EL (cell line): ENCODE measurements at places on chromosomes 1 and 21.

DNA sequence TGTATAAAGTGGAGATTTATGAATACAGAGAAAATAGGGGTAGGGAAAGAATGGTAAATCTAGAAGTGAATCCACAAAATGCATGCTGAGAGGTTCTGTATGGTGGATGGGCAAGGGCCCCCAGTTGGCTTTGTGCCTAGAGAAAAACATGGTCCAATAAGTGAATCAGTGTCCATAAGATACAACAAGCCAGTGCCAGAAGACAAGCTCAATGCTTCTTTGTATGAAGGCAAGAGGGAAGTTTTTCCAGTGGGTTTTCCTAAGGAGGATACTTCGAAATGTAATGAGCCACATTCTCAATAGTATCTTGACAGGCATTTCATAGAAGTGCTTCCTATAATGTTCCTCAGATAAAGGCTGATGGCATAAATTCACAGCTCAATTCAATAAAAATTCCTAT, 169.4 kb upstream of the HMCN1 start:
- peak; percentile 4 for DNase-seq

GRCh38 chr1:89822109-89822962, 1.5 kb downstream of the LRRC8D start:
- no peak for DNase-seq

- DNase-seq: no peak
These were observed 16.4 kb downstream of the MPZL1 start for GRCh38 chr1:167738158-167738557.

GRCh38 chr21:44283948-44284347, 1.7 kb upstream of the AIRE start:
- no peak for DNase-seq

GRCh38 chr21:35428937-35429336, 379.8 kb upstream of the RUNX1 start:
- no peak for DNase-seq

GRCh38 chr1:28365864-28366263, 3.7 kb upstream of the PHACTR4 start:
- no peak for DNase-seq

DNA sequence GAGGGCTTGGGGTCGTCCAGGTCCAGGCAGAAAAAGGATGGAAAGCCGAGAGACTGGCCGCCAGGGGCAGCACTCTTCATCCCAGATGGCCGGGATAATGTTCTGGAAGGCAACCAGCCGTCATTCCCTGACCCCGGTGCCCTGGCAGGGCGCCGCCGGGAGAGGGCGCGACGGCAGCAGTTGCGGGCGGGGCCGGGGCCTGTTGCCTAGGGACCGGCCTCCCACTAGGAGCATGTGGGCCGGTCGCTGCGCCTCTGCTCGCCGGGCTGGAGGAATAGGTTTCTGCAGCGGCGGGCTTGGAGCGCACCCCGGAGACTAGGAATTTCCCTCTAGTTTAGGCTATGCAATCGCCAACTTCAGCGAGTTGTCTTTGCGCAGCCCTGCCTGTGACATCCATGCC, 11.0 kb downstream of the DMRTB1 start:
- peak; percentile 20 for DNase-seq

GRCh38 chr1:222772996-222773379, 36.0 kb downstream of the FAM177B start:
- no peak for DNase-seq

- DNase-seq: peak; percentile 78
These were observed 2.2 kb upstream of the SEMA4A start for GRCh38 chr1:156151093-156151688.

- DNase-seq: peak; percentile 8
These were observed at the start of gene KCNA2 for GRCh38 chr1:110605901-110606656. TSS of gene KCNA2 (minus strand) at chr1:110606358. CDS start at chr1:110604782, 1,576 bp downstream.

DNA sequence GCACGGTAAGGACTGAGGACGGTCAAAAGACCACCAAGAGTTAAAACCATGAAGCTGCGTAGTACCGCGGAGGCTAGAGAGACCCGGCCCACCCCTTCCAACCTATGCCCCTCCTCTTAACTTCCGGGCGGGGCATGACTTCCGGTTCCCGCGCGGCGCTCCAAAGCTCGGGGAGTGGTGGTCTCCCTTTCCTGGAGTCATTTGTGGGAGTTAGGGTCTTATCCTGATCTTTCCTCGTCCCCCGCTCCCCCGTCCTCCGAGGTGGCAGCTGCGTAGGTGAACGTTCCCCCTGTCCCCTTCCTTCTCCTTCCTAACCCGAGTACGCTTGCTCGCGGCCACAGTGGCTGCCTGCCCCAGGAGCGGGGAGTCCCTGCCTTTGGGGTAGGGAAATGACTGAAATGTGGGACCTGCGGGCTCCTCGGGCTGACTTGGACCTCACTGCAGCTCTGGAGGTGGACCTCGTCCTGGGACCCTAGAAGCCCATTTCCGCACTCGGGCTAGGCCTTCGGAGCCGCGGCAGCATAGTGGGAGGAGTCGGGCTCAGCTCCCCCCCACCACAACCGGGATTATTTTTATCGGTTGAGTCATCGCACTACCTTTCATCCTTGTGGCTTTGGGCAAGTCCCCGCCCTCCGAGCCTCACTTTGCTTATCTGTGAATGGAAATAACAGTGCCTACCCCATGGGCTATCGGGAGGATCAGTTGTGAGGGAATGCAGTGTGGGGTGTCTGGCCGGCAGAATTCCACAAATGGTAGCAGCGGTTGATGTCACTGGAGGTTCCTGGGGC, 24.1 kb downstream of the CELA3A start:
- peak; percentile 89 for DNase-seq

GRCh38 chr21:40015818-40016217, 148.6 kb downstream of the PCP4 start:
- no peak for DNase-seq

DNA sequence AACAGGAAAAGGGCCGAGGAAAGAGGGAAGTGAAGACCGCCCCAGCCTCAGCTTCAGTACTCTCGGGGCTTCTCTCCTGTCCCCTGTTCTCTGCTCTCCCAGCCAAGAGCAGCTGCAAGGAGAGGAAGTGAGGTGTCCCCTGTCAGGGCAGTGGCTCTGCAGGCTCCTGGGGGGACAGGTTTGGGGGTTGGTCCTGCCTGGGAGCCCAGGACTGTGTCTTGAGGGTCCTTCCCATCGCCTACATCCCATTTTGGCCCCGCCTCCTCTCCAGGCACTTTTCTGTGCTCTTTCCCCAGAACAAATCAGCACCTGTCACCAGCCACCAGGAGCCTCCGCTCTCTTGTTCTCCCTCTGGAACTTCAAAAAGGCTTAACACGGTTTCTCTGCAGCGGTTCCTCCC, 82.6 kb downstream of the VWA5B1 start:
- DNase-seq: no peak

GRCh38 chr1:14612256-14612655, 13.8 kb downstream of the KAZN start:
- no peak for DNase-seq

DNA sequence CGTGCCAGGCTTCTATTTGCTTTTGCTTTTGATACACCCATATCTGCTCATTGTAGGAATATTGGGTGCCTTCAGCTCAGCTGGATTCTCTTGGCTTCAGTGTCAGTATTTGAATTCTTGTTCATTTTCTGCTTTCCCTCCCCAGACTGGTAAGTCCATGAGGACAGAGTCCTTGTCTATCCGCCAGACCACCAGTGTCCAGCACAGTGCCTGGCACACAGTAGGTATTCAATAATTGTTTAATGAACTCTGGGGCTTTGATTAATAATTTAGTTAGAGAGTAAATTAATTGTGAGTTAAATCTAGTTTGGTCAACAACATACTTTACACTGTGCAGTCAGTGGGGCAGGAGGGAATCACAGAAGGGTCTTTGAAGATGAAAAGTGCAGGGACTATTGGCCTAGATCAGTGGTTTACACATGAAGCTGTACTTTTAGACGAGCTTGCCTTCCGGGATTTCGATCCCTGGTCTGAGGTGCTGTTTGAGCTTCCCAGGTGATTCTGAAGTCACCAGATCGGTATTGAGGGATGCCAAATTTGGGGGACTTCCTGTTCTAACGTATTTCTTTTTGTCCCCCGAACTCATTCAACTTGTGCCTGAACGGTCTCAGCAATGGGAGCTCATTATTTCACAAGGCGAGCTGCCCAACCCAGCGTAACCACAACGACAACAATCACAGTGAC, 119.1 kb upstream of the JUN start:
- no peak for DNase-seq

GRCh38 chr1:193070386-193070753, 11.0 kb downstream of the RO60 start:
- no peak for DNase-seq

DNA sequence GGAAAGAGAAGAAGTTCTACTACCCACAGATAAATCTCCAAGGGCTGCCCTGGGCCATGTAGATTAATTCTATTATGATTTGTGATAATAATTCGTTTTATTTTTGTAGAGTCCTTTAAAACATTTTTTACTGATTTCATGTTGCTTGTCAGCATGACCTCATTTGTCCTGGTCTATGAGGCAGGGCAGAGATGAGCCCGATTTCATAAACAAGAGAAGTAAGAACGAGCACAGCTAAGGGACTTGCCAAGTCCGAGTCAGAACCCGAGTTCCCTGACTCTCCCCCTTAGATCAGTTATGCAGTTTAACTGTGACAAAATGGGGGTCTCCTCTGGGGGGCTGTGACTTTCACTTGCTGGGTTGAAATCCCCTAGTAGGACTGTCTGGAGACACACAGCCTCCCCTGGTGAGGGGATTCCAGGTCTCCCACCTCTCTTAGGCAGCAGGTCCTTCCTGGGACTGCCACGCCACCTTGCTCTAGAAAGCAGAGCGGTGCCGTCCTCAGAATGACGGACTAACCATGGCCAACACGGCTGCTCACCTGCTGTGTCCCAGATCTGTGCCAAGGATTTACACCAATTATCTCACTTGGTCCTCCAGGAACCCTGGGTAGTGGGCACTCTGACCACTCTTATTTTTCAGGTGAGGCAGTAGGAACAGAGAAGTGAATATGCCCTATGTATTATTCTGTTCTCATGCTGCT, 31.0 kb upstream of the SOX13 start:
- no peak for DNase-seq

DNA sequence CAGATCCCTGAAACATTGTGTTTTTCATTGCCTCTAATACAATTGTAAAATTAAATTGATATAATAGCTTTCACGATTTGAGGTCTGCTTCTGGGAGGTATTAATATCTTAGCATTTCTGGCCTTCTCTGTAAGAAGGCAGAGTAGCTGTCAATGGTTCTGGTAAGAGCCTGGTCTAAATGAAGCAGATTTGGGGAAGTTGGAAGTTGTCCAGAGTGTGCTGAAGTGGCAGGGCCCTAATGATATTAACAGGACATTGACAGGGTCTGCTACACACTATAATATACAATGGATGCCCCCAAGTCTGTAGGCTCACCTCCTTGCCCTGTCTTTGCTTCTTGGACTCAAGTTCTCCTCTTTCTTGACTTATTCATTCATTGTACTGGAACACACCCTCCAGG, 99.5 kb downstream of the C4BPA start:
- no peak for DNase-seq

DNA sequence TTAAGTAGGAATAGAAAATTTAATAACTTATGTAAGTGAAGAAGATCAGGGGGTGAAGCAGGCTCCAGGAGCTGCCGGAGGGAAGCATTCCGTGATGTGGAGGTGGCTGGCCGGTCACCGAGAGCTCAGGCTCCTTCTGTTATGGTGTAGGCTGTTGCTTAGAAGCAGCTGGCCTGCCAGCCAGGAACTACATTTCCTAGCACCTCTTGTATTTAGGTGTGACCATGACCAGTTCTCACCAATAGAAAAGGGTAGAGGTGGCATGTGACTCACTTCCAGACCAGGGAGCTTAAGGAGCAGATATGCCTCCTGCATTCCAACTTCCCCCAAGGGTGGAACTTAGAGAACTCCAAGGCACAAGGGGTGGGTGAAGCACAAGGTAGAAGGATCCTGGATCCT, 120.7 kb downstream of the ACTL8 start:
- peak; percentile 72 for DNase-seq

GRCh38 chr1:25658791-25659431, 42.3 kb downstream of the MAN1C1 start:
- DNase-seq: no peak

GRCh38 chr1:80217377-80217986, 1211.0 kb upstream of the ADGRL4 start:
- peak; percentile 66 for DNase-seq

- no peak for DNase-seq
These were observed 7.3 kb upstream of the DHCR24 start for GRCh38 chr1:54894271-54894670.

DNA sequence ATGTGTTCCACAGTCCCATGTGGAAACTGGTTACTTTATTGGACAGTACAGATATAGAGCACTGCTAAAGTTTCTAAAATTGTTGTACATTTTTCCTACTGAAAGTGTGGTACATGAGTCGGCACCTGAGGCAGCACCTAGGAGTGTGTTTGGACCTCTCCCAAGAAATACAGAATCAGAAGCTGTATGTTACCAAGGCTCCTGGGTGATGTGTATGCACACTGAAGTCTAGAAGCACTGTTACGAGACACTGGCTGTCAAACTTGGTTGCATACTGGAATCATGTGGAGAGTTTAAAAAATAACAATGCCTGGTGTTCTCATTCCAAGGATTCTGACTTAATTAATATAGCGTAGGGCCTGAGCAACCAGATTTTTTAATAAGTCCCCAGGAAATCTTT, 46.6 kb downstream of the ERO1B start:
- DNase-seq: no peak

- DNase-seq: no peak
These were observed 70.1 kb downstream of the LHX9 start for GRCh38 chr1:197987294-197987693.

- no peak for DNase-seq
These were observed 80.1 kb upstream of the ATF3 start for GRCh38 chr1:212528501-212528900.

DNA sequence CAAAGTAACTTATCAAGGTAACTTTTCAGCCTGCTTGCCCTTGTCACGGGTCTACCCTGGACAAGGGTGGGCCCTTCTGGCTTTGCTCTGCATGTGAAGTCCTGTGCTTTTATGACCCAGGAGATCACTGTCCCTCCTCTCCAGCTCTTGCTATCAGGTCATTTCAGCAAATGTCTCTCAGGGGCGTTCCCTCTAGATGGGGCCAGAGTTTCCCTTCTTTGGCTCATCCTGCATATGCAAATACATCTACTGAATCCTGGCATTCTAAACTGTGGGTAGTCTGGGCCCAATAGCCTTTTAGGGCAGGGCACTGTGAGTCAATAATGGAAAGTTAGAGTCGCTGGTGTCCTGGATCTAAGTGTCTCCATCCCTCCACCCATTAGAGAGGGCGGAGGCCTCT, 366.9 kb upstream of the USP24 start:
- no peak for DNase-seq

- peak; percentile 98 for DNase-seq
These were observed at the start of gene PTPN14 for GRCh38 chr1:214551436-214552173. TSS of gene PTPN14 (minus strand) at chr1:214551602. CDS start at chr1:214464803, 86,799 bp downstream.

DNA sequence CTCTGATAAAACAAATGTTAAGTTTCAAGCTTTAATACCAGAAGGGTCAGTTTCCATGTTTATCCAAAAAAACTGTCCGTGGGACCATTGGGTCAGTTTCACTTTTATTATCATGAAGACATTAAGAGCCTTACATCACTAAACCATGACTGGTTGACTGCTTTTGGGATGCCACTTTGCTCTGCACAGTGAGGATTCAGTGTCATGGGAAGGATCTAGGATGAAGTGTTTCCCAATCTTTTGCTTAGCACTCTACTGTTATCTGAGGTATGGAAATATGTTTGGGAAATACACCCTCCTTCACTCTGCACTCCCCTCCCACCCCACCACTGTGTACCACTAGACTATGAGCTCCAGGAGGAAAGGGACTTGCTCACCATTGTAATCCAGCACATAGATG, 16.3 kb downstream of the RPS6KC1 start:
- no peak for DNase-seq

- DNase-seq: no peak
These were observed 3.1 kb upstream of the FCGR2A start for GRCh38 chr1:161502181-161502580.
